Activated T-cell treated with anti-CD3 and anti-CD28 coated beads for 1 hour (primary cell): ENCODE measurements at places on chromosomes 12 and 14.

DNA sequence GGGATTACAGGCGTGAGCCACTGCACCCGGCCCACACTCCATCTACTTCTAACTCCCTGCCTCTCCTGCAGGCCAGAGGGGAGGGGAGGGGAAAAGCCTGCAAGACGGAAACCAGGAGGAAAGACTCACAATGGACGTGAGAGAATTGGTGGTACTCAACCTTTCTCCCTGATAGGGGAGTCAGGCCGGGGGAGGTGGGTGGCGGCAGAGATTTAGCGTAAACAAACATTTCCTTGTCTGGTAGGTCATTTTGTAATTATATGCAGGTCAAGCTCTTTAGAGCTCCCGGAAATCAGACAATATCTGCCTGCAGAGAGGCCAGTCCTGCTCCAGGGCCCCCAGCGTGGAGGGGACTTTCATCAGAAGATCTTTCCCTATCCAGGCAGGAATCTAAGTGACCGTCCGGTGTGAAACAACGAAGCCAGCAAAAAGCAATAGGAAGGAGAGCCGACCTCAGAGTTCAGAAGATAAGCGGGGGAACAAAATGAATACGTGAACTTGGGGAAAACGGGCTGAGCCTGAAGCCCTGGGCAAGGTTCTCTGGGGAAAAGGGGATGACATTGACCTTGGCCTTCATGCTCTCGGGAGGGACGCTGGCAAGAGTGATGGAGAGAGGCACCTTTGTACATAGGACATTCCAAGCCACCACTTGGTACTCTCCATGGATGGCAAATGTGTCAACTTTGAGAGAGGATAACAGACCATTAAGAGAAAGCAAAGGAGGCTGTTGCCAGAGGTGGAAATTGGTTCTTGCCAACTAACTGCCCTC is 62.3 kb downstream of the SPRING1 start:
- DNase-seq: no peak

DNA sequence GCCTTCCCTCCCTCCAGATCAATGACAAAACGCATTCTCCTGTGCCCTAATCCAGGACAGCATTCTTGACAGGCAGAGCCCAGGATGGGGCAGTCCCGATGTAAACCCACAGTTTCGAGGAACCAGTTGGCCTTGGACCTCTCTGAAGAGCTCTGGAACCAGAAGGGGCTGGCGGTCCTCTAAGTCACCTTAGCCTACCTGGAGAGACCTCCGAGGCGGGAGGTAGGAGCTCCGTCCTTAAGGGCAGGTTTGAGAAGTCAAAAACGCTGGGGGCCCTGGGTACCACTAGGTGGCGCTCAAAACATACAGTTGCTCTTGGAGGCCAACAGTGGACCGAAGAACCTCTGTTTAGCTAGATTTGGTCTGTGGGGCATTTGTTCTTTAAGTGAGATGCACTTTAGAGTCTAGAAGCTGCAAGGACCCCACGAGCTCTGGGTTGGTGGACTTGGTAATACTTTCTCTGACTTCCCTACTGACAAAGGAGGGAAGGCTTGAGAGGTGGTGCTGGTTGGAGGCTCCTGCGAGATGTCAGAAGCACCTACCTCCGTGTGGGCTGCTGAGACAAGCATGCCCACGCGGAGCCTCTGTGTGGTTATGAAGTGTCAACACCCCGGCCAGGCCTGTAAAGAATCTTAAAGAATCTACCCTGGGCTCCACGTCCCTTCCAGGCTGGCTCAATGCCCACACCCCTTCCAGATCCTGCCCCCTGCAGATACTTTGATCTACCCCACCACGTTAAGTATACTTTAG is 74.8 kb upstream of the CHST11 start:
- peak; percentile 75 for DNase-seq

DNA sequence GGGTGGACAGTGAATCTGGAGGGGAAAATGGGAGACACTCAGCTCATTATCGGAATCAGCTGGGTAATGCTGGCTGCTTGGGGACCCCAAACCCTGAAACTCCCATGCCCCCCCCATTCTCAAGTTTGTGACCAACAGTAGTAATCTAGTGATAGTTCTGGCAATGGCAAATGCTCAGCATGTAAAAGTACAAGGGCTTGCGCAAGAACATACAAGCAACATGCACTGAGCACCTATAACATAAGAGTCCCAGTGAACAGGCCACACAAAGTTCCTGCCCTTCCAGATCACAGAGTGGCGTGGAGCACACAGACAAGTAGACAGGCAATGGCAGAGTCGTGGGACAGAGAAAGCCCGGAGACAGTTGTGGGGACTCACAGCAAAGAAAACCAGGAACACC is 407.9 kb downstream of the MED13L start:
- DNase-seq: no peak

DNA sequence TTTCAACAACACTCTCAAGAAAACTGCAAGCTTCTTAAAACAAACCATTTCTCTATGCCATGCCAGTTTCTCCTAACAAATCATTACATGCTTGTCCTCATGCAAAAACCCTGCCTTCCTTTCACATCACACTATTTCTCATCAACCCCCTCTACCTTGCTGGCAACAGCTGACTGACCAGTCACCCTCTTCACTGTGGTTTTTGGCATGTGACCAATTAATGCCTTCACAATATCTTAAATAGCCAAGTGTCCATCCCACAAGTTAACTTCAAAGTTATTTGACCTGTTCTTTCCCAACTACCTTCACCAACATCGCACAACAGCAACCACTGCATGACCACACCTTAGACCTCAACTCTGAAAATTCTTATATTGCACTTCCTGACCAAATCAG is 159.6 kb downstream of the CEP128 start:
- DNase-seq: no peak

- no peak for DNase-seq
Measured at GRCh38 chr14:94403312-94403932, 15.0 kb upstream of the SERPINA1 start.

DNA sequence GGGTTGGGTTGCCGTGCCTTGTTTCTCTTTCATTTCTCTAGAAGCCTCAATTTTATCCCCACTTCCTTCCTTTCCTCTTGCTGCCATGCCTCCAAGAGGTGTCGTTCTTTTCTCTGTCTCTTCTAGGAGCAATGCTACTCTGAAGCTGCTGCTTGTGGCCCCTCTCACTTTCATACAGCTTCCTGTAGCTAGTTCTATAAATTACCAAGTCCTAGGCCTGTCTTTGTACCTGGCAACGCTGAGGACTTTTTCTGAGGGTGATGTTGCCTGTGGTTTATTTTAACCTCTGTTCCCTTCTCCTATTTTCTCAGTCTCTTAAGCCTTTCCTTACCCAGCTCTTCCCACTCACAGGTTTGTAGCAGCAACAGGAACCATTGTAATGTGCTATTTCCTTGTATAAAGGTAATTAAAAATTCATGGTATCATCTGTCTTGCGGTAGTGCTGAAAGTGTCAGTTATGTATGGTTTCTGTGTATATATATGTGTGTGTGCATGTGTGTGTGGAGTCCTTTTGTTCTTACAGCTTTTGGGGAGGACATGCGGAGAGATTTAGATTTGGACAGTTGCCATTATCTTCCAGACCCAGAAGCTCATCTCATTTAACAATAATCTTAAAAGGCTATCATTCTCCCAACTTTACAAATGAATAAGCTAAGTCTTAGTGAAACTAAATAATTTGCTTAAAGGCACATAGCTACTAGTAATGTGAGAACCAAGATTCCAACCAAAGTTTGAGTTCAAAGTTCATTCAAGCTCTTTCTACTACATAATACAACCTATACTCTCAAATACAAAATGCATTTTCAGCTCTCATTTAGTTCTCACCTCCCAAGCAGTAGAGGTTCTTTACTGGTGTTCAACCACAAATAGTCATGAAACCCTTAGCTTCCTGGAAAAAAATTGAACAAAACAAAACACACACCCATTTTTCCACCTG is 43.8 kb downstream of the DDHD1 start:
- peak; percentile 16 for DNase-seq

DNA sequence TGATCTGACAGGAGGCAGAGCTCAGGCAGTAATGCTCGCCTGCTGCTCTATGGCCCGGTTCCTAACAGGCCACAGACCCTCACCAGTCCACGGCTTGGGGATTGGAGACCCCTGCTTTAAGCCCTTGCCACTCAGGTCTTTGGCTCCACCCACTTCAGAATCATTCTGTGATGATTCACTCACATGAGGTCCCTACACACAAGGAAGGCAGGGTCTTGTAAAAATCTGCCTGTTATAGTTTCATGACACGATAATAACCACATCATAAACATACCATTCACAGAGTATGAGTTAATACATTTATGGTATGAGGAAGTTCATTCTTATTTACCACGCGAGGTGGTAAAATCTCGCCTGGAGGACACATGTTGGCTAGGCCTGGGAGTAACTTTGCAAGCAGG is 29.0 kb upstream of the MAX start:
- no peak for DNase-seq

- DNase-seq: no peak
Measured at GRCh38 chr14:95725685-95726336, 11.9 kb upstream of the TCL1A start.

- DNase-seq: no peak
Measured at GRCh38 chr12:7004287-7004803, 13.9 kb downstream of the LPCAT3 start.

- DNase-seq: no peak
Measured at GRCh38 chr12:117484901-117485300, 123.5 kb upstream of the NOS1 start.

DNA sequence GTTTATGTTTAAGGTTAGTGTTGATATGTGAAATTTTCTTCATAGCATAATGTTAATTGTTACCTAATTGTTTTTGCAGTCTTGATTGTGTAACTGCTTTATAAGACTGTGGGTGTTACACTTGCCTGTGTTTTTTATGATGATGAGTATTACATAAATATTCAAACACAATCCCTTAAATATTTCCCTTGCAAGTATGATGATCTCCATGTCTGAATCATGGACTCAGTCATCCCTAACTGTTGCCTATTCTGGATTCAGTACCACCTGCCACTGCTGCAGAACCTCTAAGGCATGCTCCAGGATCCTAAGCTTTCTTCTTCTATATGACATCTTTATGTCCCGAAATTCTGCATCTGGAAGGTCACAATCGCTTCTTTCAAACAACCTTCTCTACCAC is 246.3 kb upstream of the CLEC14A start:
- DNase-seq: no peak

DNA sequence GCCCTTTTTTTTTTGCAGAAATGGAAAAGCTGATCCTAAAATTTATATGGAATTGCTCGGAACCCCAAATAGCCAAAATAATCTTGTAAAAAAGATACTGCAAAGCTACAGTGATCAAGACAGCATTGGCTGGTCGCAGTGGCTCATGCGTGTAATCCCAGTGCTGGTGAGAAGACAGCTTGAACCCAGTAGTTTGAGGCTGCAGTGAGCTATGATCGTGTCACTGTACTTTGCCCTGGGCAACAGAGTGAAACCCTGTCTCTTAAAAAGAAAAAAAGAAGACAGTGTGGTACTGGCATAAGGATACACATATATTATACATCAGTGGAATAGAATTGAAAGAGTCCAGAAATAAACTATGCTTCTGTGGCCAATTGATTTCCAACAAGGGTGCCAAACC is 5.4 kb downstream of the ITGB7 start:
- no peak for DNase-seq

DNA sequence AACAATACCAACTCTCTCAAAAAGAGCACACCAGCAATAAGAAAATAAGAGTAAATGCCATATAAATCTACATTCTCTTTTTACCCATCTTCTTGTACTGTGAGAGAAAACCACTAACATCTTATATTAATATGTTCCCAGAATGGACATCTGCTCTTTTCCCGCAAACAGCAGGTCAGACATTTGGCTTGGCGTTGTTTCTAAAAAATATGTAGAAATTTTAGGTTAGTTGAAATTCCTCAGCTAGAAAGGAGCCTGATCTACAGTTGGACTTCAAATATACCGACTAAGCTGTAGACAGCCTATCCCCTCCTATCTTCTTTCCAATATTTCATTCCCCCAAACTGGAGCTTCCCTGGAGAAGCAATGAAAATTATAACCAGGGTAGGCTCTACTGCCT is 88.7 kb downstream of the PPP2R5E start:
- DNase-seq: no peak

- no peak for DNase-seq
Measured at GRCh38 chr12:80175307-80175930, 76.1 kb downstream of the OTOGL start.

GRCh38 chr12:57235017-57235727 is 5.7 kb downstream of the SHMT2 start:
- DNase-seq: no peak

DNA sequence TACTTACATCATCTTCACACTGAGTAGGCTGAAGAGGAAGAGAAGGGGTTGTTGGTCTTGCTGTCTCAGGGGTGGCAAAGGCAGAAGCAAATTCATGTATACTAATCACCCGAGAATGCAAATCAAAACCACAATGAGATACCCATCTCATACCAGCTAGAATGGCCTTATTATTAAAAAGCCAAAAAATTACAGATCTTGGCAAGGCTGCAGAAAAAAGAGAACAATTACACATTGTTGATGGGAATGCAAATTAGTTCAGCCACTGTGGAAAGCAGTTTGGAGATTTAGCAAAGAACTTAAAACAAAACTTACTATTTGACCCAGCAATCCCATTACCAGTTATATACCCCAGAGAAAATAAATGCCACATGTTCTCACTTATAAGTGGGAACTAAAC is 154.9 kb downstream of the SEC23A start:
- DNase-seq: no peak

DNA sequence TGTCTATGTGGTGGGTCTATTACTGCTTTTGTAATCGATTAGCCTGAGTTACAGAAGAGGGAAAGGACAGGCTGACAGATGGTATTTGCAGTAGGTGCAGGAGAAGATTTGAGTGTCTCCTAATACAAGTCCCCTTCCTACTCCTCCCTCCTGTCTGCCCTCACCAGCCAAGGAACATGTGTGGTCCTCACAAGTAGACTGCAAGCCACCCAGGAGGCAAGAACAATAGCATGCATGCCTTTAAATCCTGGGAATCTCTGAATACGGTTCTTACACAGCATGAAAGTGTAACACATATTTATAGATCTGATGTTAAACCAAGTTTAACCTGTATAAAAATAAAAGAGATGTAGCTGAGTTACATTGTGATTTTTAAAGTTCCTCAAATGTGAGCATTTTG is 117.0 kb downstream of the PTCSC3 start:
- DNase-seq: no peak

DNA sequence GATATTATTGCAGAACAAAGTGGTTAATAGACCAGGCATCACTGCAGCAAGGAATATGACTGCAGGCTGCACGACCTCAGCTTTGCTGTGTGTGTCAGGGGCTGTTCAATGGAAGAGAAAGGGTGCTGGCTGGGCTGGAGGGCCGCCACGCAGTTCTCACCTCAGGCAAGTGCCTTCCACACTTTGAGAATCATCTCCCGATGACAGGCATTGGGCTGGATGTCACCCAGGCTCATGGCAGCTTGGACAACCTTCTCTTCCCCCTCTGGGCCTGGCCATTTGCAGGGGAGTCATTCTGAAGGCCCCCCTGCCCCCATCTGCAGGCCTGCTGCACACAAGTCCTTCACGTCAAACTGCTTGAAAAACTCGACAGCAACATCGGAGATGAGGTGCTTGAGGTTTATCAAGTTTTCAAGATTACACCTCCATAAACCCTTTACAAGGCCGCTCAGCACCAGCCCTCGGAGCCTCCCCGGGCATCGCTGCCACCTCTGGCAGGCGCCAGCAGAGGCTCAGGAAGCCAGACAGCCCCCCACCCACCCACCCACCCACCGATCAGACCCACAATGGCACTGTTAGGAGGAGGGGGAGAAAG is 165.9 kb upstream of the GSC start:
- DNase-seq: no peak
